ENCODE measurements at places on chromosomes 7 and 10. TPM values are rescaled to one million over a fixed set of nuclear protein-coding genes. Genes with fewer than 3 reads are reported as not detected.

DNA sequence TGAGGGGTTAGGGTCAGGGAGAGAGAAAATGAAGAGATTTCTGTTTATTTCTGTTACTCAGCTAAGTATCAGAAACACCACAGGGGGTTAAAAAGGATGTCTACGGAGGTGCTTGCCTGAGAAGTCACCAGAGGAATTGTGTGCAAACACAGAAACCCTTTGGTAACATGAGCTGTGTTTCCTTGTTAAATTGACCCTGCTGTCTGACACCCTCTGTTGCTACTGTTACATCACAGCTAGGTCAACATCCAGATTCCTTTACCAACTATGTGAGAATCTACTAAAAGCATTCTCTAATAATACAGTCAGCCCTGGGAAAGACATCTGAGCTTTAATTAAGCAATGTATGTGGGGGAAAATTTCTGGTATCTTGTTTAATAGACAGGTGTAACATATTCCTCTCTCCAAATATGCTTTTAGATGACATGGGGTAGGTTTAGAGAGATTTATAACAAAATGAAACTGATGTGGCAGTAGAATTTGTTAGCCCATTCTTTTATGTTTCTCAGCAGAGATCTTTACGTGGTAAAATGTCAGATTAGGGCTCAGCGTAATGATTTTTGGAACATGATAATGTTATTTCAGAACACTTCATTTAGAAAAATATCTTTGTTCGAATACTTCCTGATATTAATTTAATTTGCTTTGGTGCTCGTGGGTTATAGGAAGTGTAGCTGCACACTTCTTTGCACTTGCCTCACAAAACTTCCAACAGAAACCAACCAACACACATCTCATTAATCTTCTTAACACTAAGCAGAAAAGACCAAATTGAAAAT, 168.0 kb upstream of the AHR start:
- peak overlapping the region; percentile 13 for H3K4me3 ChIP-seq
- no peaks in the 10 kb centered on the region for H3K4me1 ChIP-seq
- H3K27ac ChIP-seq: no peak overlapping the region
- DNase-seq: peak; percentile 60
- H3K27me3 ChIP-seq: peaks cover 22% of the 10 kb centered on the region

GRCh38 chr10:21372651-21373410, 152.7 kb downstream of the SKIDA1 start:
- no peaks in the 10 kb centered on the region for H3K4me1 ChIP-seq
- H3K27ac ChIP-seq: peak overlapping the region; percentile 8
- H3K27me3 ChIP-seq: no peaks in the 10 kb centered on the region
- H3K4me3 ChIP-seq: no peak overlapping the region
- peak; percentile 78 for DNase-seq
- H3K36me3 ChIP-seq: no peaks in the 10 kb centered on the region

Gene CBX3
- 173 TPM for total RNA-seq

Gene BAMBI
- total RNA-seq: 41.4 TPM

GRCh38 chr7:133682364-133683181, 429.7 kb downstream of the EXOC4 start:
- peaks cover 8% of the 10 kb centered on the region for H3K36me3 ChIP-seq
- no peaks in the 10 kb centered on the region for H3K27me3 ChIP-seq
- DNase-seq: no peak

DNA sequence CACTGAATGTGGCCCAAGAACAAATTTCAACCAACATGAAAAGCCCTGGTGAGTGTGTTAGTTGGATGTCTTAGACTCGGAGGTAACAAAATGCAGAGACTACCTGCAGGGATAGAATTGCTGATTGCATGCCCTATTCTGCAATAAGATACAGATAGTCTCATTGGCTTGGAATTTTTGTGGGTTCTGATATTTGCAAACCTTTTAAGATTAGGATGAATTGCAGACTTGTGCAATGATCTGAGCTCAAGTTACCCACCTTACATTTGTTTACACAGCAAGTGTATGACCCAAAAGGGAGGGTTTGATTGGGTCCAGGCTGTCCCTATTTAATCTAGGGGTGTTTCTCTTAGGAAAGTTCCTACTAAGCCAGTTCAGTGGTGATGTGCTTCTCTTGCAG, 45.4 kb downstream of the GPR37 start:
- H3K36me3 ChIP-seq: no peaks in the 10 kb centered on the region
- DNase-seq: no peak
- H3K27me3 ChIP-seq: no peaks in the 10 kb centered on the region
- H3K4me3 ChIP-seq: no peak overlapping the region

Gene TRIM74
- total RNA-seq: 0.68 TPM

- H3K27ac ChIP-seq: no peak overlapping the region
- no peaks in the 10 kb centered on the region for H3K27me3 ChIP-seq
- H3K4me3 ChIP-seq: no peak overlapping the region
- H3K36me3 ChIP-seq: no peaks in the 10 kb centered on the region
- H3K4me1 ChIP-seq: no peaks in the 10 kb centered on the region
Observed at GRCh38 chr7:136677471-136678365, 190.7 kb upstream of the CHRM2 start.

DNA sequence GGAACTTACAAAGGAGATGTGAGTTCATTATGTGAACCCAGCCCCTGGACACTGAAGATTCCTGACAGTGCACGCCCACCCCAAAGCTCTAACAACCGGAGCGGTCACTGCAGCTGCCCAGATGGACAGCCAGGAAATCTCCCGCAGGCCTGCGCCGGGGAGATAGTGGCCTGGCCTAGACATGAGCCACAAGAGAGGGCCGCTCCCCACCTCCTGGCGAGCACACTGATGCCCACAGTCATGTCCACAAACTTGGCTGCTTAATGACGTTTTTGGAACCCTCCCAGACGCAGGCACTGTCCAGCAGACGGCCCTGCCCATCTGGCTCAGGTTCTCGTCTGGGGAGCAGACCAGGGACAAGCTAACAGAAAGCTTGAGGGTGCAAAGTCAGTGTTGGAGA, 34.2 kb downstream of the TCERG1L start:
- H3K36me3 ChIP-seq: no peaks in the 10 kb centered on the region
- H3K4me3 ChIP-seq: no peak overlapping the region
- no peaks in the 10 kb centered on the region for H3K27me3 ChIP-seq
- H3K27ac ChIP-seq: no peak overlapping the region
- no peak for DNase-seq

GRCh38 chr7:9241826-9242225, 808.4 kb downstream of the NXPH1 start:
- H3K36me3 ChIP-seq: no peaks in the 10 kb centered on the region
- no peak for DNase-seq
- H3K27ac ChIP-seq: no peak overlapping the region
- H3K4me3 ChIP-seq: no peak overlapping the region

Measured in endodermal cell (in vitro differentiated cells).